ENCODE measurements at places on chromosomes 7 and 10.

DNA sequence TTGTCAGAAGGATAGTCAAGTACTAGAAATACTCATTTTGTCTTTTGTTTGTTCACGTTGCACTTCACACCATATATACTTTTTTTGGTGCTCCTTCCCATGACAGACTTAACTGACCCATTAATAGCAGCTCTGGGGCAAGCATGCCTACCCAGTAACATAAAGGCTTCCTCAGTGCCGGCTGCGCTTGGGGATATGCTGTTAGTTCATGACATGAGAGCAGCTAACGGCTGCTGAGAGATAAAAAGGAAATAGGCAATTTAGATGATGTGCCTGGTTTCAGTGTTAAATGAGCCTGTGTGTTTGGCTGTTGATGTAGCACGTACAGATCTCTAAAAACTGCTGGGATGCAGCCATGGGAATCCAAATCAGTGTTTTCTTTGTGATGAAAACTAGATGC, 86.4 kb downstream of the TAX1BP1 start:
- no peak for DNase-seq

GRCh38 chr10:63256009-63256773, 123.1 kb downstream of the NRBF2 start:
- DNase-seq: no peak

GRCh38 chr7:86469680-86470295, 173.9 kb upstream of the GRM3 start:
- peak; percentile 93 for DNase-seq

GRCh38 chr7:71733107-71733870, 601.3 kb downstream of the GALNT17 start:
- DNase-seq: peak; percentile 98

- no peak for DNase-seq
Measured at GRCh38 chr10:110414548-110415309, 83.0 kb upstream of the DUSP5 start.

DNA sequence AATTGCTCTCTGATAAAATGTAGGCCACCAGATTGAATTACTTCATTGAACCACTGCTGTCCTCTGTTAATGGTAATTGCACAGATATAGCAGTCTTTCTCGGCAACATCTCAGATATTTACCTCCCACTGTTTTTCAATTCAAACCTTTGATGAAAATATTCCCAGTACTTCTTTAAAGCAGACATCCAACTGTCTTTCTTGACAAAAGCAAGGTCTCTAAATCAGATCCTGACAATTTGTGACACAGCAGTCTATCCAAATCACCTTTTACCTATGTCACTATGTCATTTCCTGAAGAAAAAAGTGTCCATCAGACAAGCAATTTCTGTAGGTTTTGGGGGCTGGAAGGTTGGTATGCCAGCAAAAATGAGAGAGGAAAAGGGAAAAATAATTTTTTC, 555.7 kb downstream of the AUTS2 start:
- no peak for DNase-seq

DNA sequence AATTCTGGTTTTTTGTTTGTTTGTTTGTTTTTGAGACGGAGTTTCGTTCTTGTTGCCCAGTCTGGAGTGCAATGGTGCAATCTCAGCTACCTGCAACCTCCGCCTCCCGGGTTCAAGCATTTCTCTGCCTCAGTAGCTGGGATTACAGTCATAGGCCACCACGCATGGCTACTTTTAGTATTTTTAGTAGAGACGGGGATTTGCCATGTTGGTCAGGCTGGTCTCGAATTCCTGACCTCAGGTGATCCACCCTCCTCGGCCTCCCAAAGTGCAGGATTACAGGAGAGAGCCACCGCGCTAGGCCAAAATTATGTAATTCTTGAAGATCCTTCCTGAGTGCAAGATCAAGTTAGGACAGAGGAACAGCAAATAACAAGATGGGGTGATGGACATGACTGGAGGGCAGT, 719 bp downstream of the ZNF33B start:
- DNase-seq: no peak

- DNase-seq: no peak
Measured at GRCh38 chr10:106661767-106662140, 502.8 kb downstream of the SORCS1 start.

DNA sequence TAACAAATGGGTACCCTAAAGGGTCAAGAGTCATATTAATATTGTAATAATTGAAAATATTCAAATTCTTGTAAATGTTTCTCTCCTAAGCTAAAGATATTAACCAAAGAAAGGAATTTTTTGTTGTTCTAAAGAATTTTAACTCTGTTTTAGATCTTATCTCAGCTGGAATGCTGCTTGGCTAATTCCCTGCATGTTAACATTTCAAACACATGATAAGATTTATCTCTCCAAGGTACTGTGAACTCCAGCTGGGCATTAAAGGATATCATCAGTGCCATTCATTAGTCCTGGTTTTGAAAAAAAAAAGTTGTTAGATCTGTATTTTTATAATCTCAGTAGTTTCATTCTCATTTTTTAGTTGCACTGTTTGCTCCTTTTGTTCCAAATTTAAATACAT, 76.9 kb downstream of the MAPK8 start:
- no peak for DNase-seq

GRCh38 chr7:155545348-155545747, 1.0 kb downstream of the CNPY1 start:
- no peak for DNase-seq

- DNase-seq: no peak
Measured at GRCh38 chr7:20477067-20477466, 138.4 kb upstream of the ABCB5 start.

DNA sequence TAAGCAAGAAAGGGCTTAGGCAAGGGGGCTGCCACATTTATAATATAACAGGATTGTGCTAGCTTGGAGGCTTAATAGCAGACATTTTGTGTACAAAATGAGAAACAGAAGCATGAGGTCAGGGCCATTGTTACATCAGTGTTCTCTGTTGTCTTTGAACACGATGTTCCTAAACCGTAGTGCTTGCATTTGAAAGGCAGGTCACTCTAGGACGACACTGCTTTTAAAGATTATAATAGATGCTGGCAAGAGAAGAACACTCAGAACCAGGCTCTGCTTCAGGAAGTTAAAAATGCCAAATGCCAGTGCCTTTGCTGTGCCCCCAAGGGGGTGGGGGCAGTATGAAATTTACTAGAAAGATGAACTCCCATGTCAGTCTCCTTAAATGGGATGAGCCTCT, 91.1 kb downstream of the SORCS3 start:
- DNase-seq: no peak

GRCh38 chr10:76990561-76990960, 647.0 kb downstream of the KCNMA1 start:
- DNase-seq: no peak

Measured in endodermal cell (in vitro differentiated cells).